ENCODE measurements at places on chromosomes 1 and 21.

DNA sequence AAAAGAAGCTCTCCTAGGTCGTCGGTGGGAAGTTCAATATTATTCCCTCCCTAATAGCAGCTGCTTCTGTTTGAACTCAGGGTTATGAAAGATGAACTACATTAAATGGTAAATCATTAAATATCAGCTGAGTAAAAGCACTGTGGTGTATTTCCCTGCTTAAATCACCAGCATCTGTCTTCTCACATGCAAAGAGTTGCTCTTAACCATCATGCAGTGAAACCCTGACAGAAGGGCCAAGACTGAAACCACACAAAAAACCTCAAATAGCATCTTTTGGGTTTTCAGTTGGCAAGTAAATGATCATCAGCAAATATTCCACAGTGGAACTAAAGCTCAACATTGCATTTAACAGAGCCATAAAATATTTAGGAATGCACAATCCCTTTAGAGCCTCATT, 380.0 kb upstream of the ADGRL2 start:
- DNase-seq: no peak

GRCh38 chr1:55213151-55213884, 1.8 kb downstream of the USP24 start:
- no peak for DNase-seq

DNA sequence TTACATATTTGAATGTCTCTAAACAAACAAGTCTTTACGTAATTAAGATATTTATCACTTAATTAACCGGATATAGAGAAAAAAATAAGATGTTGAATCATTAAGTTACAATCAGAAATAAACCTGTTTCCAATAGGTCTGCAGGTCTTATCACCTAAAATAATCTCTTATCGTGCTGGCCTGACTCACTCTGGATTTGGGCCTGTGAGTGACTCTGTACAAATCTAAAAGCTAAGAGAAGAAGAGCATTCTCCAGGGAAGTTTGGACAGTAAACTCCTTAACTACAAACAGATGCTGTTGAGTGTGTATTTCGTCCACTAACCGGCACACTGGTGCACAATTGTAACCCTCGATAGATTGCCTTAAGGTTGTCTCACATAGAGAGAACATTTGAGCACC, 25.3 kb downstream of the CEP104 start:
- no peak for DNase-seq

GRCh38 chr1:10380594-10381275, 18.1 kb upstream of the PGD start:
- DNase-seq: no peak

DNA sequence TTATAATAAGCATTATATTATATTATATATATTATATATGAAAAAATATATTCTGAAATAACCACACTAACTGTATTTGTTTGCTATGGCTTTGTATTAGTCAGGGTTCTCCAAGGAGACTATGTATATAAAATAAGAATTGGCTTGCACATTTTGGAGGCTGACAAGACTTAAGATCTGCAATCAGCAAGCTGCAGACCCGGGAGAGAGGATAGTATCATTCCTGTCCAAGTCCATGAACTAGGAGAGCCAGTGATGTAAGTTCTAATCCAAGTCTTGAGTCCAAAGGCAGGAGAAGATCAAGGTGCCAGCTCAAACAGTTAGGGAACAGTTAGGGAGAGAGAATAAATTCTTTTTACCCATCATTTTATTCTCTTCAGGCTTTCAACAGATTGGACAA, 639.5 kb downstream of the PLPP3 start:
- no peak for DNase-seq

DNA sequence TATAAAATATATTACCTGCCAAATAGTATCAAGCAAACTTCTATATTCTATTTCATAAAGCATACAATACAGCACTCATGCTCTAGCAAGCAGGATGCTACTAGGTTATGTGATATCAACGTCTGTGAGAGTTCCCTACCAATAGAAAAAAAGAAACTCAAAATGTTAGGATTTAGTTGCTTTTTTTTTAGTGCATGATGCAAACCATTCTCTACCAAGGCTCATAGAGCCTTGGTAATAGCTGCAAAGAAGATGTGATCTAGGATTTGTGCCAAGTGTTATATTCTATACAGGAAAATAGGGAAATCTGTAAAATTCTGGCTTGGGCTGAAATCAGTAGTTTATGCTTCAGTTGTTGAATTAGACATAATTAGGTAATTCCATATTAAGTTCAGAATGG, 394.4 kb downstream of the DSCAM start:
- no peak for DNase-seq

- DNase-seq: no peak
Measured at GRCh38 chr1:73832276-73833181, 365.4 kb downstream of the LRRIQ3 start.

GRCh38 chr1:117883616-117884015, 45.8 kb downstream of the GDAP2 start:
- no peak for DNase-seq

DNA sequence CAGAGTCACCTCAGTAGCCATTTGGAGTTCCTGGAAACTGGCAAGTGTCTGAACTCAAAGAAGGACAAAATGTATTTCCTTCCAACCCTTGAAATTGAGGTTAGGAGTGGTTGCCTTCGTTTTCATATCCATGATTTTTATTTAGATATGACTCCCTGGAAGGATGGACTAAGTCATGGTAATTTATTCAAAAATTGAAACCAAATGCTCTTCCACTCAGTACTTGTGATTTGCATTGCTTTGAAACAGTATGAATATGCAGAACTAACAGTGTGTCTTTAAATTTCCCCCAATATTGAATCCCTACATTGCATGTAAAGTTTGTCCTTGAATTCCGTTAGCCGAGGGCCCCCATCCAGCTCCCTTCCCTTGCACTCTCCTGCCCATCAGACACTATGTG, 112.1 kb upstream of the DNAH14 start:
- no peak for DNase-seq

DNA sequence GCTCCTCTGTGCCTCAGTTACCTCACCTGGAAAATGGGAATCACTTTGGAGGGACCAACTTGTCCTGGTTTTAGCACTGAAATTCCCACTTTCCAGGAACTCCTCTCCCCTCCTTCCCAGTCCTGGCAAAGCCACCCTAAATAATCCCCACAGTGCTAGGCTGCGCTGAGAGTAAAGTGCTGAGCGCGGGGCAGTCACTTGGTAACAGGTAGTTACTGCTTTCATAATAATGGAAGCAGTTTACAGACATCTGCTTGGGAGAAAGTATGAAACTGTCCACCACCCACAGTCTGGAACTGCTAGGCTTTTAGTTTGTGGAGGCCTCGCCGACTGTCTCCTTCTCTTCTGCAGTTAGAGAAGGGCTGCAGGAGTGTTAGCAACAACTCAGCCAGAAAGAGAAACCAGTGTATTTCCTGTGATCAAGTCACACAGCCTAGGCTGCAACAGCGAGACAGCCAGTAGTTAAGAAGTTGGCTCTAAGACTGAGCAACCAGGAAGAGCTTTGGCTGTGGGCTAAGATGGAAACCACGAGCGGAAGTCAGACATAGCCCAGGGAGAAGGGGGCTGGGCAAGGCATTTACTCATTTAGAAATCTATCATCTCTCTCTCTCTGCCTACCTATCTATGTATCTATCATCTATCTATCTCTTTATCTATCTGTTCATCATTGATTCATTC, 30.8 kb upstream of the ABCG1 start:
- no peak for DNase-seq

GRCh38 chr1:83769594-83770318, 229.2 kb downstream of the TTLL7 start:
- no peak for DNase-seq

- DNase-seq: peak; percentile 43
Measured at GRCh38 chr1:118783095-118783758, 204.9 kb downstream of the TBX15 start.

- DNase-seq: no peak
Measured at GRCh38 chr1:231919239-231919885, 292.8 kb downstream of the DISC1 start.

DNA sequence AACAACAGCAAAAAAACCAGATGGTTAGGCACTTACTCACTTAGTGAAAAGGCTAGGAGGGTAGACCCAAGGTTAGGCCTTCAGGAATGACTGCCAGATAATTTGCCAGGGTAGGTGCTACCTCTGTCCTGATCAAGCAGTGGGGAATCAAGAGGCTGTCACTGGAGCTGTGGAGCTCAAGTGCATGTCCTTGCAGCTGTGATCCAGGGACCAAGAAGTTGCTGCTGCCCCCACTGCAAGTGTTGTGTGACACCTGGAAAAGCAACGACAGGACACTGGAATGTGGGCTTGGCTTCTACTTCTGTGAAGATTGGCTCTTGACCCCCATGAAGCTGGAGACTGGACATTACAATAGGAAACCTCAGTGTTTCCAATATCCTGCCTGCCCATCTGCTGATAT, 72.1 kb downstream of the PEX14 start:
- DNase-seq: no peak
